Fibroblast of the aortic adventitia (primary cell): ENCODE measurements at places on chromosomes 7 and 10.

GRCh38 chr10:80188713-80189112, 16.6 kb downstream of the ANXA11 start:
- no peak for DNase-seq

GRCh38 chr7:151896486-151896885, 19.6 kb upstream of the PRKAG2 start:
- DNase-seq = no peak

GRCh38 chr10:121891103-121891502, 36.7 kb downstream of the ATE1 start:
- no peak for DNase-seq

GRCh38 chr10:5510281-5511072, 11.1 kb upstream of the CALML5 start:
- peak; percentile 11 for DNase-seq

DNA sequence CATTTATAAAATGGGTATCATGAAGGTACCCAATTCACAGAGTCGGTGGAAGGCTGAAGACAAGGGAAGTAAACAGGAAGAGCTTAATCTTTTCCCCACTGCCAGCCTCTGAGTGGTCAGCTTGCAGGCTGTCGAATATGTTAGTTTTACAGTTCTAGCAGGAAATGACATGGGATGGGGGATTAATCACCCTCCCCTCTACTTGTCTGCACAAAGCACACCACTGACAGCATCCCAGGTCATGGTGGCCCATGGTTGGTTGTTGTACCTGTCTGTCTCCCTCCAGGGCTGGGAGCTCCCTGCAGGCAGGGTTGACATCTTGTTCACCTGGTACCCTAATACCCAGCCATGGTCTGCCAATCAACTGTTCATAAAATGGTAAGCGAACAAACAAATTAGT, 55.6 kb downstream of the GRB10 start:
- no peak for DNase-seq

- DNase-seq = peak; percentile 33
These were observed 141.2 kb downstream of the MLLT10 start for GRCh38 chr10:21675157-21675796.

DNA sequence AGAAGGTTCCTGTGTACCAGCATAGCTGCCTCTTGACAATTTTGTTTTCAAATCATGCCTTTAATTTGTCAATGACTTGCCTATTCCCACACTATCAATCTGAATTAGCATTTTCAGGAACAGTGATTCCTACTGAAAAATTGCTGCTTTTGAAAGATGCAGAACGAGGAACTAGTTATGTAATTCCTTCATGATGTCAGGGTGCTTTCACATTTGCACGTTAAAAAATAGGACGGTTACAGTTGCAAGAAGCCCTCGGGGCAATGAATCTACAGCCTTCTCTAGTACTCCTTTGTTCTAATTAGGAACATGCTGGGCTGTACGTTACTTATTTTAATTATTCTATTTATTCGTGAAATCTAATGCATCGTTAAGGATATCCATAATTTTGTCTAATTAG, 253.9 kb downstream of the OTUD1 start:
- DNase-seq = no peak

- no peak for DNase-seq
These were observed 49.4 kb upstream of the IGFBP3 start for GRCh38 chr7:45970454-45970853.

DNA sequence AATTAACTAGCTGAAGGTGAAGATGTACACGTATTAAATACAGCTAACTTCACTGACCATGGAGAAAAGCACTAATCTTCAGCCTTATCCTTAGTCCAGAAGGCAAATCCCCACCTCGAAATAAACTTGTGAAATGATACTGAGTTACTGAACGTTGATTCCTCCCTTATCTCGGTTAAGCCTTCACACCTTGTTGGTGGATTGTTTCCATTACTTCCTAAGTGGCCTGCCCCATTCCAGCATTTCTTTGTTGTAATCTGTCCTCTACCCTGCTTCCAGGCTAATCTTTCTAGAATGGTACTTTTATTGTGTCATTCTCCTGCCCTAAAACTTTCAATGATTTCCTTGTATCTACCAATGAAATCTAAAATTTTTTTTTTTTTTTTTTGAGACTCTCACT, 68.6 kb downstream of the BUB3 start:
- no peak for DNase-seq

DNA sequence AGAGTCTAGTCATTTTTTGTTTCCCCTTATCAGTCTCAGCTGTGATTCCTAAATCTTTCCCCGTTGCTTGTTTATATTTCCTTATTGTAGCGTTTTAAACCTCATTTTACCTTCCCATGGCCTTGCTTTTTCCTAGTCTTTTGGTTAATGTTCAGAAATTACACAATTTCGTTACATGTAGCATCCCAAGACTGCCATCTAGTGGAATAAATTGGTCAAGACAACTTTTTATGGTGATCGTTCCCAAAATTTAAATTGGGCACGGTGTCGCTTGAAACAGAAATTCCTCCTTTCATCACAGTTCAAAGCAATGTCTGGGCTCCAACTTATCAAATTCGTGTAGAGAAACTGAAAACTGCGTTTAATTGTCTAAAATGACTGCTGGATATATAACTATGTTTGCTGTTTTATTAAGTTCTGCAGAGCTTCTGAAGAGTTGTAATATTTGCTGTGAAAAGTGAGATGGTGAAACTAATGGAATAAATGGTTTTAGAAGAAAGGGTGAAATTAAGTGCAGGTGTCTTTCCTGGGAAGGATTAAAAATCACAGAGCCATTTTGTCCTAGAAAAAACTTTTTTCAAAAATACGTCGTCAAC, 370.2 kb downstream of the PHF14 start:
- DNase-seq = peak; percentile 67

DNA sequence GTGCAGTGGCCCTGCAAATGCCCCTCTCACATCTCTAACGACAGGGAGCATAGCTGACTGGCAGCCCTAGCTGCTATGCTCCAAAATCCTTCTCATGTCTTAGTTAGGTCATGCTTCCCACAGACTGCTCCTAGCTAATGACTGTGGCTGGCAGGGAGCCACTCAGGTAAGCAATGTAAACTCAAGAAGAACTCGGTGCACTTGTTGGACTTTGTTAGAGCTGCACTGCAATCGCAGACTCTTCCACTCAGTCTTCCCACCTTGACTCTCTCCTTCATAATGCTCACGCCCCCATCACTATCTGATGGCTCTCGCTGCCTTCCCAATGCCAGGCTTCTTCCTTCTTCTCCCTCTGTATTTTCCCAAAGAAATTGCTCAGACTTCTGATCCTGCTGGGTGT, 24.0 kb downstream of the OR9A2 start:
- DNase-seq = no peak
